Fibroblast of villous mesenchyme (primary cell): ENCODE measurements at places on chromosomes 5 and 9.

DNA sequence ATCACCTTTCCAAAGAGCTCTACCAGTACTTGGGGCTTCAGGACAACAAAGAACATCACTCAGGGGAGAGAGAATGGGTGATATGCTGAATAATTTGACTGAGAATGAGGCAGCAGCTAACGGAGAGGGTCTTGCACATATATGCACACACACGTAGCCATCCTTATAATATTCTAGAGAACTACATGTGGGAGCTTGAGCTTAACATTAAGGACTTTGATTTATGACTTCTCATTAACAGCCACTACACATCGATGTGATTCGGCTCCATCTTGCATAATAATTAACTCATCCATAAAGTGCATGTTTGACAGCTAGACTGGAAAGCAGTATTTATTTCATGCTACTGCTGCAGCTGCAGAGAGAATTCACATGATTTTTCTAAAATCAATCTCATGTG, 163.4 kb downstream of the RAB3C start:
- DNase-seq: no peak

- DNase-seq: peak; percentile 69
Observed at GRCh38 chr9:78280982-78281668, 15.8 kb upstream of the PSAT1 start.

GRCh38 chr5:84779186-84779585, 394.5 kb upstream of the EDIL3 start:
- no peak for DNase-seq

DNA sequence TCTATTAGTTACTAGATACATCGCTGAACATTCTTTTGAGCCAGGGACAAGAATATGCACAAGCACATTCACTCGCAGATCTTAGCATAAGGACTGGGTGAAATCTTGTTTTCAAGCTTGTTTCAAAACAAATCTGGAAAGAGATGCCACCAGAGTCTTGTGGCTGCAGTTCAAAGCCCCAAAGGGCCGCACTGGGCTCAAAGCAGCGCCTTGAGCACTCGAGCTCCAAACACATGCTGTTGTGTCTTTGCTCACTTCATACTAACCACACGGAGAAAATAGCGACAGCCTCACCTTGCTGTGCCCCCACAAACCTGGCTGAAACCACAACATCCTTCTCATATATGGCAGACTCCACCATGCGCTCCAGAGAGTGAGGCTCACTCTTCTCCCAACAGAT, 34.2 kb upstream of the IL7R start:
- DNase-seq: no peak

DNA sequence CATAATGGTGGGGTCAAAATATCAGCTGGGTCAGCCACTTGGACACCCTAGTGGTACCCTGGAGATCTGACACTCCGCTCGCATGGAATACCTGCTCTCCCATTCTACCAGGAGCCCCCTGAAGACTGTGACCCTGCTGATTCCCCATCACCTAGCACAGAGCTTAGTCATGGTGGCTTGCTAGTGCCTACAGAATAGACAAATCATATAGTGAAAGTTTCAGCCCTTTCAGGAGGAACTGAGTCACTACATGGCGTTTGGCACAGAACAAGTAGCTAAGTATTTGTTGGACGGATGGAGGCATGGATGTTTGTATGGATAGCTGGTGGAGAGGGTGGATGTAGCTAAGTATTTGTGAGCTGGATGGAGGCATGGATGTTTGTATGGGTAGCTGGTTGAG, 65.3 kb downstream of the LMX1B start:
- DNase-seq: no peak

DNA sequence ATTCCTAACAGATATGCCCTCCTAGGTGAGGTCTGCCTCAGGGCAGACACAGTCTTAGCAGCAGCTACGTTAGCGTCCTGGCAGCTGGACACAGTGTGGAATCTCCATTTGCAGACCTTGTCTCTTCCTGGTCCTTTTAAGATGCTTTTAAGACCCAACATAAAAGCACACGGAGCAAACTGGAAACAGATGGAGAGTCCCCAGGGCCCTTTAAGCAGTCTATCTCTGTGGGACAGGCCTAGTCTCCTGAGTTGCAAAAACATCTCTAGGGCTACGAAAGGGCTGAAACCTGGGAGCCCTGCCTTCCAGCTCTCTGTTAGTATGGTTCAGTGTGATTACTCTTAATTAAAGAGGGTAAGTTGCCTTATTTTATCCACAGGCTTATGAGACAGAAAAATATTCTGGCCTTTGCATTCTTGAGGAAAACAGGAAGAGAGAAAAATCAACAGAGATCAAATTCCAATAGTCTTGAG, 66.0 kb upstream of the GNA14 start:
- DNase-seq: peak; percentile 59

DNA sequence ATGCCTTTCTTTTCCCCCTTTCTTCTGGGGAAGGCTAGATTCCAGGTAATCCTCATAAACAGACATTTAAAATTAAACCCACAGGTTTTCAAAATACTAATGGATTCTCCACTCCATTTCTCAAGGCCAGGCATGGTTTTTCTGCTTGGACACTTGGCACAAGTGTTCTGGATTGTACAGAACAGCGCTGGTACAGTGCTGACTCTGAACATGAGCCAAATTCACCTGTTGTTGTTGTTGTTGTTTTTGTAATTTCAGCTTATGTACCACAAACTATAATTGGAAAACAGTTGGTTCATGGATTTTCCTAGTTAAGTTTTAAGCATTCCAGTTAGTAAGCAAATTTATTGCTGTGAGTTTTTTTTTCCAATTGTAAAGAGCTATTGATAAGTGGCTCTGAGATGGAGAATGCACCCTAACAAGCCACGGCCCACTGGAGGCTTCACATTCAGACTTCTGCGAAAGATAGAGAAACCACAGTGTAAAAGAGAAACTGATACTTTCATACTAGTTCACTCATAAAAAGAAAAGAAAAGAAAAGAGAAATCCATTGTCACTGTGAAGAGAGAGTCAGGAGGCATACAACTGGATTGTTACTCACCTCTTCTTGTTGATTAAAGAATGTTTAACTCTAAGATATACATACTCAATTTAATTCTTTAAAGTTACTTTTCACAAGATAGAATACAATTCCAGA, 16.2 kb upstream of the ITGA1 start:
- DNase-seq: no peak

DNA sequence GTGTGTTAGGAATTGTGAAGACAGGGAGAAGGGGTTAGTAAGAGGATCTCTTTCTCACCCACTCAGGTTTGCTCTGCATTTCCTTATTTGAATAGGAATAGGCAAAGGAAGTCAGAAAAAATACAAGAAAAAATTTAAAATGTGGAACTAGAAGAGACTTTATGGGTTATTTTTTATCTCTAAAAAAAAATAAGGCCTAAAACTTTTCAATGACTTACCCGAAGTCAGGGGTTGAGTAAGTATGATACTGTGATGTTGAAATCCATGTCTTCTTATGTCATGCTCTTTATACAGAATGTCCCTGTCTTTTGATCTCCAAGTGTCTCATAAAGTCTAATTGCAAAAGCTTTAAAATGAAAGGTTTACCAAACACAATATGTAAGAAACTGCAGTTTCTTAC, 148.3 kb upstream of the PIK3R1 start:
- peak; percentile 53 for DNase-seq

- peak; percentile 73 for DNase-seq
Observed at GRCh38 chr9:137544176-137544760, 5.9 kb downstream of the PNPLA7 start.

GRCh38 chr5:150556859-150557508, 49.1 kb downstream of the NDST1 start:
- no peak for DNase-seq

DNA sequence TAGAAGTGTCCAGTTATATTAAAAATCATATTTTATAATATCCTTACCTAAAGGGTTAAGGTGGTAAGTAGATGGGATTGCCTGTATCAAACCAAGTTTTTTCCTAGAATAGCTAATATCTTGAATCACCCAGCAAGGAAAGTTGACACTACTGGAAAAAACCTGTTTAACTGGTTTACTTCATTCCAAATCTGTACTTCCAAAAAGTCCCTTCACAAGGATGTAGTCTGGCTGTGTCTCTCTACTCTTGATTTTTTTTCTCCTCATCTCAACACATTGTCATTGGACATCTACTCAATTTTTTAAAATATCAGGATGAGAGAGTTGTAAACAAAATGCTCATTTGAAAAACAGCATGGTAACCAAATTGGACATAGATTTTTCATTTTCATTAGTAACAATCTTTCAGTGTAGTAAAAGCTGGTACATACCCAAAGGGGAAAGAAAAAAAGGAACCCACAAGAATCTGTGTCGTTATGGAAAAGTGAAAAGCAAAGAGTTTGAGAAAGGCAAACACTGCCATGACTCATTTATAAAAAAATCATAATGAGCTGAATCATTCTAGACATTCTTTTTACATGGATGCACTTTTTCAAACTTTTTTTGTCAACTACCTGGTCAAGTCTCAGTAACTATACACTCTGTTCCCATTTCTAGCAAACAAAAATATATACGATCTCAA, 173.5 kb downstream of the GLIS3 start:
- peak; percentile 54 for DNase-seq

DNA sequence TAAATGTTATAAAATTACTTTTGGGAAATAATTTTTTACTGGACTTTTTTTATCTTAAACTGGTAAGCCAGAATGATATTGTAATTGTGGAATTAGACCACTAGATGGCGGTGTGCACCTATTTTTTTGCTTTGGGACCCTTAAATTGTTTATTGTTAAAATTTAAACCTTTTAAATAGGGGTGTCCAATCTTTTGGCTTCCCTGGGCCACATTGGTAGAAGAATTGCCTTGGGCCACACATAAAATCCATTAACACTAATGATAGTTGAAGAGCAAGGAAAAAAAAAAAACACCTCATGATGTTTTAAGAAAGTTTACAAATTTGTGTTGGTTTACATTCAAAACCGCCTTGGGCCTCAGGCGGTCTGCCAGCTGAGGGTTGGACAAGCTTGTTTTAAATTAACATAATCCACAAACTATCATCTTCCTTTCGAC, 28.4 kb upstream of the GADD45G start:
- peak; percentile 61 for DNase-seq

DNA sequence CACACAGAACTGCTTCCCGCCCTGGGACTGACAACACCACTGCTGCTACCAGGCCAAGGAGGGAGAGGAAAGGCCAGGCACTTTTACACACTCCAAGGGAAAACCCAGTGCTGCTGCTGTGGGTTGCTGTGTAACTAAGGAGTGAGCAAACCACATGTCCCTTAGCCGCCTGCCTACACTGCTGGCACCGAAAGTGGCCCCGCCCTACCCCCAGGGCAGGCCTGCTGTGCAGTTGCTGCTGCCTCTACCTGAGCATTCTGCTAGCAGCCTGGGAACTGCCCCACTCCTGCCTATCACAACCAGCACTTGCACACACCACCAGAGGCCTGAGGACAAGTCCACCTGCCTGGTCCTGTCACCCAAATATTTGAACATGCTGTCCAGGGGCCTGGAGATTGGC, 740.9 kb downstream of the DTWD2 start:
- no peak for DNase-seq

GRCh38 chr9:109956717-109957440, 176.9 kb downstream of the PALM2AKAP2 start:
- peak; percentile 64 for DNase-seq

DNA sequence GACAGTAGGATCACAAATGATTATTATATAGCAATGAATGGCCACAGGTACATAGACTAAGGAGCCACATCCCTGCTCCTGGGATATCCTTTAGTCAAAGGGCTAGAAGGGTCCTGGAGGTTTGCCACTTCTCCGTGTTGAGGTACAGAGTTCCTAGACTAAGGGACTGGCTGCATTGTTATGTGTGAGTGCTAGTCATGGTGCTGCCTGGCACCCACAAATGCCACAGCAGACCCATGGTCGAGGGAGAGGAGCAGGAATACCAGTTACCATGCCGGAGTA, 47.4 kb downstream of the EXOSC2 start:
- DNase-seq: no peak

GRCh38 chr9:27628311-27628710, 55.0 kb upstream of the C9orf72 start:
- DNase-seq: no peak

GRCh38 chr5:122404018-122404417, 92.0 kb downstream of the SNCAIP start:
- DNase-seq: peak; percentile 71
